ENCODE measurements at places on chromosomes 1 and 21. TPM values are rescaled to one million over a fixed set of nuclear protein-coding genes. Genes with fewer than 3 reads are reported as not detected.

COL11A1 gene
- 13.3 TPM for polyA plus RNA-seq

- peak; percentile 33 for DNase-seq
These were observed 34.8 kb downstream of the RIMS3 start for GRCh38 chr1:40630488-40631223.

- DNase-seq = no peak
These were observed 111.0 kb upstream of the RAB4A start for GRCh38 chr1:229159668-229160544.

DNA sequence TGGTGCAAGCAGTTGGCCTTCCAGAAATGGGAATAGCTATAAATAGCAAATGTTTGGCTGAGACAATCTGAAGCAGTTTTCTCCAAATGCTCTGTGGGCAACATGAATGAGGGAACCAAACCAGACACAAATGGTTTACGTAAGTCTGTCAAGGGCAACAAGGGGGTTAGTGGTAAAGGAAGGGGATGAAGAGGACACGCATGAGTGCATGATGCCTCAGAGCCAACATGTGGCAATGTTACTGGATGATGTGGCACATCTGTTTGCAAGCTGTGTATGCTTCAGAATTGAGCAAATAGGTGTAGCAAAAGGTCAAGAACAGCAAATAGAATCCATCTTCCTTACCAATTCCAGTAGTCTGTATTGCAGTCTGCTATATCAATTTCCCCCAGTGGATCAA lies 76.3 kb upstream of the LMO4 start:
- DNase-seq = no peak

DNA sequence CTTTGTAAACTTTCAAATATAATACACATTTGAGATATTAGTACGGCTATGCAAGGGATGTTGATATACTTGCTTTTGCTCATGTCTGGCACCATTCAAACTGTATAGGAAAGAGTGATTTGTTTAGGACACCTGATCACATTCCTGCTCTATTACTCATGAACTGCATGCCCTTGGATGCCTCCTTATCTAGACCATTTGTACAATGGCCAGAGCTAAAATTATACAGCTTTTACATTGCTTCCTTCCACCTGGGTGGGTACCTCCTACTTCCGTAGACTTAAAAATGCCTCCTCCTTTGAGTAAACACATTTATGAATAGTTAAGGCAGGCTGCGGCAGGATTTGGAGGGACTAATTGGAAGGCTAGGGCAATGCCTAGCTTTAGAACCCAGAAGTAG lies 85.4 kb upstream of the PBX1 start:
- DNase-seq = no peak
